ENCODE measurements at places on chromosomes 12 and 14.

DNA sequence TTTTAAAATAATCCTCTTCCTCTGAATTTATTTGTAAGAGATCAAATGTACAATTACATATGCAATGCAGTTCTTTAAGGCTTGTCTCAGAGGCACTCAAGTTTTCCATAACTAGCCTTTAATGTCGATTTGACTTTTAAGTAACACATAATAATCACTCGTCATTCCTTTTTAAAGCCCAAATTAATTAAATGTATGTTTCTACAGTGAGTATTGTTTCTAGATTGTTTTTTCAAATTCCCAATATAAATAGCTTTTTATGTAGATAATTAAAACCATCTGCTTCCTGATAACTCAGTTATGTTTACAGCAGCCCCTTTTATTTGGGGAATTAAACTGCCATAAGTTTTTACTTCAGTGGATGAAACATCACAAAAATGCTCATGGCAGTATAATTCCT, 185.1 kb downstream of the ETNK1 start:
- no peak for ATAC-seq

DNA sequence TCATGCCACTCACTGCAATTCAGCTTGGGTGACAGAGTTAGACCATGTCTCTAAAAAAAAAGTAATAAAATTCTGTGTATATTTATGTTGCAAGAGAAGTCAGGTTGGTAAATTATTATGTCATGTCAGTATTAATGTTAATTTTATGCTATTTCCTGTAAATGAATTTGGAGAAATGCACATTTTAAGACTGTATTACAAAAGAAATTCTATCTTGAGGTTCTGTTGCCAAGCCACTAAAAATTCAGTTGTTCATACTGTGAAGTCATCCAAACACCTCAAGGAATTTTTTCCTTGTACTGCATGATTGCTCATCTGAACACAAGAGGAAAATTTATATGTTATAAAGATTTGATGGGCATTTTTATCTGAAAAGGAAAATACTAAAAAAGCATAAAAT, 23.3 kb upstream of the HMGA2 start:
- ATAC-seq, result no peak

- ATAC-seq, result no peak
Measured at GRCh38 chr12:70096759-70097410, 146.3 kb upstream of the CNOT2 start.

GRCh38 chr12:91099341-91099740, 12.0 kb downstream of the LUM start:
- peak; percentile 23 for ATAC-seq

GRCh38 chr14:31561155-31561846, at the start of gene NUBPL:
NUBPL (plus strand) TSS chr14:31561404; CDS start chr14:31561440, 36 bp downstream.
- peak; percentile 94 for ATAC-seq

DNA sequence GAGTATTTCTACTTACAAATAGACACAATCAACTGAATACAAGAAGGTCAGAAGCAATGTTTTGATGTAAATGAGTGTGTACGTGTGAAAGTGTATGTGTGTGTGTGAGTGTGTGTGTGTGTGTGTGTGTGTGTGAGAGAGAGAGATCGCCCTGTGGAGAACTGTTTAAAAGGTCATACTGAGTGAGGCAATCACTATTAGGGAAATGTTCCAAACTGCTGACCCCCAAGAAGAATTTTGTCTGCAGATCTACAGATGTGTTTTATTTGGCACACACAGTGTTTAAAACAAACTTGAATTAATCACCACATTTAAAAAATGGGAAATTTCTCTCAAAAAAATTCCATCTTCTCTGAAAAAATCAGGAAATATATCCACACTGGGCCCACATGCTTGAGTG, 1069.1 kb downstream of the SLC6A15 start:
- ATAC-seq, result no peak

GRCh38 chr12:52221912-52222457, 11.1 kb upstream of the KRT7 start:
- peak; percentile 90 for ATAC-seq

GRCh38 chr12:10959804-10960203, 20.7 kb upstream of the TAS2R14 start:
- ATAC-seq, result no peak

- ATAC-seq, result no peak
Measured at GRCh38 chr14:100388103-100389054, 65.2 kb downstream of the SLC25A47 start.

GRCh38 chr12:129312048-129312447, 458.8 kb downstream of the GLT1D1 start:
- ATAC-seq, result no peak

DNA sequence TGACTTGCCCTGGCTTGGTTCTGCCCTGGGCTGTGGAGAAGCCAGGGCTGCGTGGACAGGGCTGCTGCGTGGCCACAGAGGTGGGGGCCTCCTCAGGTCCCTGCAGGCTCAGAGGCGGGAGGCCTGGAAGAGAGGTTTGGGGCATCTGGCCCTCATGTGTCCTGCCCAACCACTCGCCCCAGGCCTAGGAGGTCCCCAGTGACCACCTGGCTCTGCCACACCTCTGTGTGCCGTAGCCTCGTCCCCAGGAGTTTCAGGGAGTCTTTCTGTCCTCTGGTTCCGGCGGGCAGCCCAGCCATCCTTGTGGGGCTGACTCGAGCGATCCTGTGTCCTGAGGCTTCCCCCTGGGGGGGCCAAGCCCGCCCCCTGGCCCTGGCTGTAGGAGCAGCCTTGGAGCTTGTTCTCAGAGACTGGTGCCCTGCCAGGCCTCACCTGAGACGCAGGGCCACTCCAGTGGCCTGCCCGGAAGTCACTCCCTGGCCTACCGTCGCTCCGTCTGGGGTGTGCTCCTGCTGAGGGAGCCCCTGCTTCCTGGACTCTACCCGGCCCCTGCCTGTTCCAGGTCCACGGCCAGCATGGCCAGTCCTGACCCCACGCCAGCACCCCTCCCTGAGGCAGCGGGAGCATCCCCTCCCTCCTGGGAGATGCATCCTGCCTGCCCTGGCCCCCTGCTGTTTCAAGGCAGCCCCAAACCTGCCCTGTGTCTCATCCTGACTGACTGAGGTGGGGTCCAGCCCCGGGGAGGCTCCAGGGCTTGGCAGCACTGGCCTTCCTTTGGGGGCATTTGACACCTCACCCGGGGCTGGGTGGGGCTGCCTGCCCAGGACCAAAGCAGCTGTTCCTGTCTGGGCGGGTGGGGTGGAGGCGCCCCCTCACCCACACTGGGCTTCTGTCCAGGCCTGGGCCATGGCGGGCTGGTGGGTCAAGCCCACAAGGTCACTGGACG, 13.9 kb downstream of the ASPG start:
- no peak for ATAC-seq

- no peak for ATAC-seq
Measured at GRCh38 chr12:94670075-94670474, 19.7 kb upstream of the TMCC3 start.

- no peak for ATAC-seq
Measured at GRCh38 chr12:67501362-67501761, 147.2 kb upstream of the DYRK2 start.

GRCh38 chr12:10753059-10753458, 29.9 kb upstream of the YBX3 start:
- no peak for ATAC-seq

DNA sequence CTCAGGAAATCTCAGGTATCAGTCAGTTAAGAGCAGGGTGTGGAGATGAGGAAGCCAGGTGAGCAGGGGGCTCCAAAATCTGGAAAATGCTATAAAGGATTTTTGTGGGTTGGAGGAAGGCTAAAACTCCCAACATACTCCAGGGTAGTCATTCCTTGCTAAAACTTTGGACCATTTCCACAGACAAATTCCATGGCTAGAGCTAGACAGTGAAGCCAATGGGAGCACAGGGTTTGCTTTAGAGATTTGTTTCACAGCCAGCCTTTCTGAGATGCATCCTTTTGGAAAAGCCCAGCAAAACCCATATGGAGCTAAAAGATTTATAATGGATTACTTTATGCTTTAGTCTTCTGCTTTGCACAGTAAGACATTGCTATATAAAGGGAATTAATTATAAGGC, 146.5 kb downstream of the SAMD4A start:
- ATAC-seq, result peak; percentile 66

- no peak for ATAC-seq
Measured at GRCh38 chr12:94258593-94258992, 110.2 kb downstream of the PLXNC1 start.

DNA sequence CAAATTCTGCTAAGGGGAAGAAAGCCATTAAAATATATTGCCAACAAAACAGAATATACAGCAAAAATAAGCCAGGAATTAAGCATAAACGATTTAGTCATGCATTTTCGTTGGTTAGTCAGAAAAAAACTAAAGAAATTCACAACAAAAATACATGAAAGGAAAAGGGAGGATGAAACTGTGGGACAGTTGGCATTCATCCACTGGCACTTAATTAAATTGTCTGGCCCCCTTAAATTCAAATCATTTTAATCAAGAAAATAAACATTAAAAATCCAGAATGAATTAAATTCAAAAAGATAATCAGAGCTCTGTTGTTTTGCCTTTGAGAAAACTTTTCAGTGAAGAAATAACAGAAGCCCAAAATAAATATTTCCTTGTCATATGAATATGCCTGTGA, 264.6 kb upstream of the TMTC1 start:
- ATAC-seq, result no peak

DNA sequence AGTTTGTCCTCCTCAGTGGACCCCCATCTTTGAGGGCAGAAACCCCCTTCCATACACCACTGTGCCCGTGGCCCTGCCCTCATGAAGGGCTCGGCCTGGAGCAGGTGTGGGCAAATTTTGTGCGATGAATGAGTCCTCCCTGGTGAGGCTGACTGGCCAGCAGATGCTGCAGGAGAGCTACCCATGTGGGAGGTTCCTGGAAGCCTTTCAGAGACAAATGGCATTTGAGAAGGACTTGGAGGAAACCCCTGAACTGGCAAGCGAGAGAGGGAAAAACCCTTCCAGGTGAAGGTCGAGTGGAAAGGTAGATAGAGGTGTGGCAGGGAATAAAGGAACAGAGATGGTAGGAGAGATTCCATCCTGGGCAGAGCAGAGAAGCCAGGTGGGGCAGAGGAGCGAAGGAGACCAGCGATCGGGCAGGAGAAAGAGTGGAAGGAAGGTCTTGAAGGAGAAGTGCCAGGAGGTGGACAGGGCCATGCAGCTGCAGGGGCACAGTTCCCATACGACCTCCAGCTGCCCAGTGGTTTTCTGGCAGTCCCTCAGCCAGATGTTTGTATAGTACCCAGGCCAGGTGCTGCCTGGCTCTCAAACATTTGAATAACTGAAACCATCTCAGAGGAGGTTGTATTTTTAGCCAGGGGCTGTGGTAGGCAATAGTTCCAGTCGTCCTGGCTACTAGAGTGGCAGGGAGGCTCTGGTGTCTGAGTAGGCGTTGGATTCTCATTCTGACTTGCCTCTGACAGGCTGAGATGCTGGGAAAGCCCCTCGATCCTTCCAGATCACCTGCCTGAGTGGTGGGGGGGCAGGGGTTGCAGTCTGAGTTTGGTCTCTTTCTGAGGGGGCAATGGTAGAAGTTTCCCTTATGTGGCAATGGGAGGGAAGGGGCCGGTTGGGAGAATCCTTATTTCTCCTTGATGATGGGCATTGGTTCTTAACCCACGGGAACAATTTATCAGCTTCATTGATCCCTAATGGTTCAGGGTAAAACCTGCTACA, 40.1 kb downstream of the FBXL14 start:
- ATAC-seq, result no peak

DNA sequence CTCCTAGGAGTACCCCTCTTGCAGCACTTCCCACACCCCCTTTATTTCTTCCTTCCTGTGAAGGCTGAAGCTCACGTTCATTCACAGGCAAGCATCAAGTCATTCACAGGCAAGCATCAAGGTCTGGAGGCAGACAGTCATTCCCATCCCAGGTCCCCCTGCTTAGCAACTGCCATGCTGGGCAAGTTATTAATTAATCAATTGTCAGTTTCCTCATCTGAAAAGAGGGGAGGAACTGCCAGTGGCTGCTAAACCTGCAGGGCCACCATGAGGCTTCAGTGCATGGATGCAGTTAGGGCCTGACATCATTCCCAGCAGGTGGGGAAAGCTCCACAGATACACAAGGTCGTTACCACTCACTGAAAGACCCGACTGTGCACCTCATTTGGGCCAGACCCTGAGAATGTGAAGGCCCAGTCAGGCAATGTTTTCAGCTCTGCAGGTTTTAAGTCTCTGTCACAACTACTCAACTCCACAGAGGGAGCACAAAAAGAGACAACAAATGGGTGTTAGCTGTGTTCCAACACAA, 85.0 kb upstream of the GPR68 start:
- ATAC-seq, result no peak

Data from SK-N-SH treated with all-trans-retinoic acid at 6 μM for 48 hours (cell line).